ENCODE measurements at places on chromosomes 12 and 14.

GRCh38 chr14:94048691-94049624 lies 22.8 kb downstream of the OTUB2 start:
- no peak for DNase-seq

- DNase-seq = no peak
Measured at GRCh38 chr12:42261708-42262107, 23.7 kb upstream of the YAF2 start.

DNA sequence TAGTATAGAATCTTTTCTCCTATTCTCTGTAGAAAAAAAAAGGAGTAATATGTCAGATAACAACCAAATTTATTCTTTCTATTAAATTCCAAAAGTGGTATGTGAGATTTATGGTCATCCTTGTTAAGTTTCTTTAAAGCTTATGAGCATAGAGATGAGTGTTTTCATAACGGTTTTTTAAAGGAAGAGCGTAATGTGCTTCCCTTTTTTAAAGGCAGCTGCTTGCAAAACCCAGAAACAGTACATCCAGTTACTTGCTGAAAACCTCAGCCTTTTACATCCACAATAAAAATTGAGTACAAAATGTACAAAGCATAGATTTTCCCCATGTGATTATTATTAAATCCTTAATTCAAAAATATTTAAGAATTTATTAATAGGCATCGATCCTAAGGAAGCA lies 53.6 kb upstream of the CD163 start:
- no peak for DNase-seq

- no peak for DNase-seq
Measured at GRCh38 chr12:25034676-25035075, 85.8 kb upstream of the BCAT1 start.

GRCh38 chr14:24235804-24236688 lies 3.3 kb downstream of the GMPR2 start:
- no peak for DNase-seq

GRCh38 chr14:104423701-104424405 lies 155.7 kb upstream of the C14orf180 start:
- DNase-seq = no peak

GRCh38 chr12:125652681-125653080 lies 587.4 kb downstream of the AACS start:
- DNase-seq = no peak

DNA sequence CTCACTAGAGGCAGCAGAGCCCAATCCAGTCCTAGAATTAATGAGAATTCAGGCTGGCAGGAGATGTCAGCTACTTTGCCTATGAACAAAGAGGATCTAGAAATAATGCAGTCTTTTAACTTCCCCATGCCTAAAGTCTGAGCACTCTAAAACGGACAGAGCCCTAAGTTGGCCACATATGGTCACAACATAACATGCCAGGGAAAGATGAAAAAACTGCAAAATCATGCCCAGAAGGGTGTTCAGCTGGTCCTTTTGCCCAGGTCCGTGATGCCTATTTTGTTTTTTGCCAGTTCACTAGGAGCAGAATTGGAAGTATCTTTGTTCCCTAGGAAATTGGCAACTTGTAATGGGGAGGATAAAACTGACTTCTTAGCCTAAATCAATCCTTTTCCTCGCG lies 20.3 kb upstream of the LMNTD1 start:
- no peak for DNase-seq

- DNase-seq = no peak
Measured at GRCh38 chr14:23450379-23450778, 14.9 kb upstream of the MYH7 start.

- no peak for DNase-seq
Measured at GRCh38 chr12:71585218-71585617, 78.4 kb downstream of the ZFC3H1 start.
